ENCODE measurements at places on chromosomes 5 and 9.

DNA sequence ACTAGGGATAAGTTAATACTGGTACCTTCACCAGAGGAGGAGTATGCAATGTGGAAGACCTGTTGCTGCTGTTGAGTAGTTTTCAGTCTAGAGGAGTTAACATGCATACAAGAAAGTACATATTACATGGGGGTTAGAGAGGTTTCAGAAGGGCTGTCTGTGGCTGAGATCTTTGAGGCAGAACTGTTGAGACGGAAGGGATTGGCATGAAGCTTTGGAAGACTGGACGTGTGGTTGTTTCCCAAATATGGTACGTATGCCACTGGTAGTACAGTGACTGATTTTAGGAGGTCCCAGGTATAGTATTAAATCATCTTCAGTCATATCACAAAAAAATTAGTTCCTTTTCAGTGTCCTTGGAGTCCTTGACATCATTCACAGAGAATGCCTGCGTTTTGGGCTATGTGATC, 17.6 kb downstream of the TNFAIP8 start:
- DNase-seq = no peak

DNA sequence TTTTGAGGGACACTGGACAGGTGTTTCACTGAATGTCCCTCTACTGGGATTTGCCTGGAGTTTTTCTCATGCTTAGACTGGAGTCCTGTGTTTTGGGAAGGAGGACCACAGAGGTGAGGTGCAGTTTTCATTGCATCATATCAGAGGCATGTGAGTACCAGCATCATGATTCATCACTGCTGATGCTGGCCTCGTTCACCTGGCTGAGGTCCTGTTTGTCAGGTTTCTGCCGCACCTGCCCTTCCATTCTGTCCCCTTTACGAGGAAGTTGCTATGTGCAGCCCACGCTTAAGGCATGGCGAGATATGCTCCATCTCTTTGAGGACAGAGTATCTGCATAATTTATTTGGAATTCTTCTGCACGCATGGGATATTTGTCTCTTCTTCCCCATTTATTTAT, 162.1 kb downstream of the TENT4A start:
- no peak for DNase-seq

- DNase-seq = no peak
Observed at GRCh38 chr5:139651043-139651834, 3.1 kb downstream of the CXXC5 start.

- no peak for DNase-seq
Observed at GRCh38 chr5:98414938-98415337, 358.5 kb upstream of the RGMB start.

- DNase-seq = no peak
Observed at GRCh38 chr9:136012651-136013050, 51.5 kb upstream of the UBAC1 start.

- no peak for DNase-seq
Observed at GRCh38 chr5:113902917-113903660, 389.6 kb downstream of the YTHDC2 start.

GRCh38 chr5:51414516-51414915, 31.3 kb downstream of the ISL1 start:
- no peak for DNase-seq

DNA sequence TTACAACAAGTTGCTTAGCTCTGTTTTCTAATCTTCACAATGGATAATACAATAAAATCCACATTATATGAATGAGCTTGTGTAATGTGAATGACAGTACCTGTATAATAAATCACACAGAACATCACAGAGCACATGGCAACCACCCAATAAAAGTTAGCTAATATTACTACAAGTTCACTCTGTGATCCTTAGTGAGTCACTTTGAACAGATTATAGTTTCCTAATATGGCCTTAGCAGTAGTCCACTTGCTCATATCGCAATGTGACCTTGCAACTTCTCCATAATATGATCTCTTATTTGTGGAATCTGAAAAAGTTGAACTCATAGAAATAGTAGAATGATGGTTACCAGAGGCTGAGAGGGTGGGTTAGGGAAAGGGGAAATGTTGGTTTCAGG, 361.3 kb downstream of the PTPRD start:
- DNase-seq = no peak

DNA sequence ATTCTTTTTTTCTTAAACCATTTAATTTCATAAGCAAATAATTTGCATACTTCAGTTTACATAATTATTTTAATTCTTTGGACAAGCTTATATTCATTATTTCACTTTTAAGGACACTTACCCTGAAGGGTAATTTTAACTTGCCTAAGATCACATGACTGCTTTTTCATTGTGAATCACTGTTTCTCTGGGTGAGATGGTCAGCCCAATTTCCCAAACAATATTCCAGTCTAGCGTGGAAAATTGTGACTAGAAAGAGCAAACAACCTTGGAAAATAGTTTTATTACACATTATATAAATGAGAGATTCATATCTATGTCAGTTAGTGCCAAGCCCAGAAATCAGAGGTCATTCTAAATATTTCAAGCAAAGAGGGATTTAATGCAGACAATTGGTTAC, 21.4 kb upstream of the JAKMIP2 start:
- DNase-seq = no peak

- no peak for DNase-seq
Observed at GRCh38 chr5:57626703-57627102, 144.1 kb upstream of the ACTBL2 start.

GRCh38 chr5:15008476-15008875, 136.9 kb upstream of the ANKH start:
- peak; percentile 85 for DNase-seq

- no peak for DNase-seq
Observed at GRCh38 chr5:143921525-143922311, 109.8 kb downstream of the HMHB1 start.

DNA sequence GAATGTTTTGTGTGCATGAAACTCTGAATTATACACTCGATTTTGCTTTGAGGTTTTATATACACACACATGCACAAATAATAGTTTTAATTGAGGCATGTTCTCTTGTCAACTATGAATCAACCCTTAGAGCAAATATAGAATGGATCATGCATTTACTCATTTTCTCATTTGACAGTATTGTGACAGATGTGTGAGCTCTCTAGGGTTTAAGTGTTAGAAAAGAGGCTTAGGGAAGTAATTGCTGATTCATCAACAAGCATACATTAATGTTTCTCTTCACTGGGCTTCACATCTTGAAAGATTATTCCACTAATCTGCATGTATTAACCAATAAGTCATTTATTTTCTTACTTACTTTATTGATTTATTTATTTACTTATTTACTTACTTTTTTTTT, 1356.8 kb upstream of the ACO1 start:
- no peak for DNase-seq

DNA sequence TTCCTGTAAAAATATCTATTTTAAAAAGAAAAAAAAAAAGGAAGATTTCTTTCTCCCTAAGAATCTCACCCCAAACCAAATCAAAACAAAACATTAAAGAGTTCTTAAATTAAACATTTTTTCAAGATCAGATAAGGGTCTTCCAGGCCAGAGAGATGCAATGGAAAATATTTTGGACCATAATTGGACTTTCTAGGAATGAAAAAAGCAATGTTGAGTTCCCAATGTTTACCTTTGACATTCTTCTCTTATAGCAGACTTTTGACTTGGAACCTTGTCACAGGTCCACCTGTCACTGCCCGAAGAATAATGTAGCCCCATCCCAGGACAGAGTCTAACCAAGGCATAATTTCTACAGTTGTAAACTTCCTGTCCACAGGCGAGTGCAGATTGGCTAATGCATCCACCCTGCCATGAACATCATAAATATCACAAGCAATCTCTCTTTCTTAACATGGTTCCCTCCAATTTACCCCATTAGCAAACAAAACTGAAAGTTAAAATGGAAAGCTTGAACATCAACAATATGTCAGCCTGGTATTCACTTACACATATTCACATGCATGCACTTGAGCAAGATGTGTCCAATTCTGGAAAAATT, 121.7 kb upstream of the ZNF366 start:
- DNase-seq = no peak

- no peak for DNase-seq
Observed at GRCh38 chr5:79837761-79838551, 148.3 kb downstream of the CMYA5 start.

DNA sequence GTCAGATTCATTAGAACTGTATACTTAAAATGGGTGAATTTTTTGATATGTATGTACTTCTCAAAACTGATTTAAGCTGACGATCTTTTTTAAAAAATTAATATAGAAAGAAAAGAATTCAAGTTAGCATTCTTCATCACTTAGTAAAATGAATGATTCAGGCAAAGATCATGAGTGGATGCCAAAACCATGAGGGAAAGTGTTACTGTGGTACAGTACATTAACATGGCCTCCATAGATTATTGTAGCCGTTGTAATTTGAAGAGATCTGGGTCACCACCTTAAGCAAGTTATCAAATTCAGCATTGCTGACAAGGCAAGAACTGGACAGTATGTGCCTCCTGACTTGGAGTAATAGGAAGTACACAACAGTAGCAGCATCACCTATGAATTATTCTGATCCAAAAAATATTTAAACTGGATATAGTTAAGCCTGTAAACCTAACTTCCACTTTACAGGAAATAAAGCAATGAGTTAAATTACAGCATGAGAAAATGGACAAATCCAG, 29.7 kb downstream of the C9orf85 start:
- no peak for DNase-seq

DNA sequence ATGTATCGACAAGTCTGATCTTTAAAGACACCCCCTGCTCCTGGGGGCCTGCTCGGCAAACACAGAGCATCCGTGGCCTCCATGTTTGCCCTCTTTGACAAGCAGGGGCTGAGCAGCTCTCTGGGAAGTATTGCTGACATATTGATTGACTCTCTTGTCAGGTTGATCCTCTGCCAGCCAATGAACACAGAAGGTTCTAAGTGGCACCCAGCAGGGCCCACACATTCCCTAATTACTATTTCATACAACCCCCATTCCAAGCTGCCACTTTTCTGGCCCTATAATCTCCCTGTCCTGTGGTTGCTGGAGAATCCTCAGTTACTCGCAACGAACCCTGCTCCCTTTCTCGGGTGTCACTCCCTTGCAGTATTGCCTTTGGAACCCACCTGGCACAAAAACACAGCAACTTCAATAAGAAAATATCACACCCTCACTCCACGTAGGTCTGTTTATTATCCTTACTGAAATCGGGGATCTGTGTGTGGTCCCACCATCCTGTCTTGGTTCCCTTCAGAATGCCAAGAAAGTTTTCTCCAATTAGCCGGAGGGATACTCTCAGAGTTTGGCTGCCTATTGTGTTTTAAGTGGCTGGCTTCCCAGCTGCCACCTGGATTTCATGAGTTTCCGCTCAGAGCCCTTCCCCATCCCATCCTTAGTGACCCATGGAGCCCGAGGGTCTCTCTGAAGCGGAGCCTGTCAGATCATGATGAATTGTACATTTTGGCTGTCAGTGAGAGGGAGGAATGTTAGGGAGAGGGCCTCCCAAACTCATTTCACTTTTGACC, 249.0 kb upstream of the WWC1 start:
- DNase-seq = no peak

DNA sequence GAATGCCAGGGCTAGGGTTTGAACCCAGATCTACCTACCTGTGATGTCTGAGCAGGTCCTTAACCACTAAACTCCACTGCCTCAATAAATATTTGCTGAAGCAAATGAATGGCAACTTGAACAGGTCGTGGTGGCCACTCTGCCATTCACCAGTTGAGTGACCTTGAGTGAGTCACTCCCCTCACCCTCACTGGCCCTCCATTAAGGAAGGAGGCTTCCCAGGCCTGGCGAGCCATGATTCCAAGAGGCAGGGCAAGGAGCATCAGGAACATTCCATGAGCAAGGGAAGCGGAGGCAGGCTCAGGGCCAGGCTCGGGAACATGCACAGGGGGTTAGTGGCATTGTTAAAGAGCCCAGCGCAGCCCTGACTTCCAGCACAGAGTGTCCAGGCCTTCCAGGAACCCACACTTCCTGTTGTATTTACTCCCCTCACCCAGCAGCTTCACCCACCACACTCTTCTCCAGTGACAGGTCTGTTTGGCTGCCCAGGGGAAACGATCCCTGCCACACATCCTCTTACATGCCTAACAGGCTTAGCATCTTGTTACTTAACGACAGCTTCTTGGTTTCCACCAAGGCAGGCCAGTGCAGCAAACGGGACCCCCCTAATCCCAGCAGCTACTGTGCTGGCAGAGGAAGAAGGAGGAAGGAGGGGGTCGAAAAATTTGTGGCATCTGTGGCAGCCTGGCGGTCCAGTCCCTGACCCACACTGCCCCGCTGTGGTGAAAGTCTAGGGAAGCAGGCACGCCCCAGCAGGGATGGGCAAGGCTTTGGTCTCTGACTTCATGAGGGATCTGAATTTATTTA, 43.7 kb upstream of the TTC1 start:
- DNase-seq = peak; percentile 33
